ENCODE measurements at places on chromosomes 1 and 21.

DNA sequence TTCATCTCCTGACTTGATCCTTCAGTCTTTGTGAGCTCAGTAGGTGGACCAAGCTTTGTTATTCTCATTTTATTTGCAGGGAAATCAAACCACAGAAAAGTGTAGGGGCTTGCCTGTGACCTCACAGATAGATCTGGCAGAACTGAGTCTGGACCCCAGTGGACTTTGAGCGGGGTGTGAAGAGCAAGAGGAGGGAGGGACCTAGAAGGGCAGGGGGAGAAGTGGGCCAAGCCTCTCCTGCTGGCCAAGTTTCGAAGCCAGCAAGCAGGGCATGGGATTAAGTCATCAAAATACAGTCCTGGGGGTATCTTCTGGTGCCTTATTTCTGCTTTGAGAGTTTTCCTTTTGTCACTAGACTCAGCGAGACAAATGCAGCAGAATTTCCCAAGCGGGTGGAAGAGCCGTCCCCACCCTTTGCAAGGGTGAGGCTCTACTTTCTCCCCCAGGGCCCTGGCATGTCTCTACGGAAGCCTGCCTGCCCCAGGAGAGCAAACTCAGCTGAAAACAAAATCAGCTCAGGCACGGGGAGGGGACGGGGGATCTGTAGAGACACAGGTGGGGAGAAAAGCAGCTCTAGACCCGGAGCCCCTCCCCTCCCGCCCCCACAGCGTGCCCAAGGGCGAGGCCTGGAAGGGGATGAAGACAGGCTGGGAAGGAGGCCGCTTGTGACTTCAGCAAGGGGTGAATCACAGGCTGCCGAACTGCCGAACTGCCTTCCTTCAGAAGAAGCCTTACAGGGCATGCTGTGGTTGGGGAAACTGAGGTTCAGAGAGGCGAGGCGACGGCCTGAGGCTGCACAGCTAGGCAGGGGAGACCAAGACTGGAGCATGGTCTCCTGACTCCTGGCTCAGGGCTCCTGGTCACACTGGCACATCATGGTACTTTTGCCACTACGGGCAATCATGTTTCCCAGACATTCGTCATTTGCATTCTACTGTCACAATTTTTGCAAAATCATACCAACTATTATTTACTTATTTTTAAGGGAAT is 19.2 kb downstream of the PKP1 start:
- no peak for DNase-seq

GRCh38 chr1:155219592-155220031 is 11.1 kb downstream of the MTX1 start:
- no peak for DNase-seq

GRCh38 chr1:15141935-15142539 is 11.5 kb upstream of the TMEM51 start:
- DNase-seq = no peak

- DNase-seq = no peak
These were observed 213.5 kb upstream of the PTGFR start for GRCh38 chr1:78277253-78277652.

- DNase-seq = no peak
These were observed 157.4 kb downstream of the TNFSF18 start for GRCh38 chr1:172893146-172893841.

GRCh38 chr1:244548558-244549115 is 87.6 kb downstream of the CATSPERE start:
- no peak for DNase-seq

DNA sequence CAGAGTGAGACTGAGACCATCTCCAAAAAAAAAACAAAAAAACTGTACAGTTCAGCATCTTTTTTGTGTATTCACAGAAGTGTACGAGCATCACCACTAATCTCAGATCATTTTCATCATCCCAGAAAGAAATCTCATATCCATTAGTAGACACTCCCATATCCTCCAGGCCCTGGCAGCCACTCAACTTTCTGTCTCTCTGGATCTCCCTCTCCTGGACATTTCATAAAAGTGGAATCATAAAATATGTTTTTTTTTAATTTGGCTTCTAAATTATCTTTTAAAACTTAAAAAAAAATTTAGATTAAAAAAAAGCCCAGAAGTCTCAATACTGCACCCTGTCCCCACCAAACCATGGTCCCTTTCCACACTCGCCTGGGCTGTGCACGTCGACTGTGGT is 22.1 kb downstream of the RIPPLY3 start:
- no peak for DNase-seq

DNA sequence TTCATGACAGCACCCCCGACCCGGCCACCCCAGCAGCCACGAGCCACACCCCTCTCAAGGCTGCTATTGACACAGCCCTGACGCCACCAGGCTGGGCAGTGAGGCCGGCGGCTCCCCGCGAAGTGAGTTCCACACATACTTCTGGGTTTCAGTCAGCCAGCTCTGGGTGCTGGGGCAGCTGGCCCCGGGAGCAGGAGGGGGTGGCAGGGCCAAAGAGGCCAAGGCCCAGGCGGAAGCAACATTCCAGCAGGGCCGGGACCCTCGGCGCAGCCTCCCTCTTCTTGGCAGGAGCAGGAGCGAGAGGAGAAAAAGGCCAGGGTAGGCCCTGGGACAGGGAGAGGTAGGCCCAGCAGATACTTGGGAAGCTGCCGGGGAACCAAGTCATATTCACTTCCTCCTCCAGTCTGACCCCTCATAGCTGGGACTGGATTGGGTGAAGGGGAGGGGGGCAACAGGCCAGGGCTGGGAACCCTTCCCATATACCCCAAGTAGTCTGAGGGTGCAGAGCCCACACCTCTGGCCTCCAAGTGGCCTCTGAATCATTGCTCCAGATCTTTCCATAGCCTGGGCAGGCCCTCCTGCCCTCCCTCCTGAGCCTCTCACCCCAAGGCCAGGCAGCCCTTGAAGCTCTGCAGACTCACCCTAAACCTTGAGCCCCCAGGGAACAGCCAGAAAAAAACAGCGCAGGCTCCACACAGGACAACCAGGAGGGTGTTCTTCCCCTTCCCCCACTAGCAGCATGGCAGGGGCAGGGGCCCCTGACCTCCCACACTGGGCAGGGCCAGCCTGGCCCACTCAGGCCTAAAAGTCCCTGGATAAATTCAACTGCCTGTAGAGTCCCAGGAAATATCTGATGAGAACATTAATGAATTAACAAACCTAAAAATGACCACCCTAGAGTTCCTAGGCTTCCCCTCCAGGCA is 5.7 kb downstream of the HSPG2 start:
- no peak for DNase-seq

DNA sequence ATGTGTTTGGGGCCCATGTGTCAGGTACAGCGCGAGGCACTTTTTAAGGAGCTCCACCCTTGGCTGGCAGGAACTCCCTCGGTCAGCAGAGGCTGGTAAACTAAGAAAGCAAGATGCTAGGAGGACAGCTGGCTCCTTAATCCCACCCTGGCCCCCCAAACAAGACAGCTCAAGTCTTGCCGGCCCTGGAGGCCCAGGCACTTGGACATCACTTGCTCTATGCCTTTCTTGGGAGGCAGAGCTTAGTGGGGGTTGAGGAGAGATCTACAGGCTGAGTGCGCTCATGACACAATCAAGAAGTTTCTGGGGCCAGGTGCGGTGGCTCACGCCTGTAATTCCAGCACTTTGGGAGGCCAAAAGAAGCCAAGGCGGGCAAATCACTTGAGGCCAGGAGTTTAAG is 78.1 kb downstream of the CD34 start:
- no peak for DNase-seq

- DNase-seq = no peak
These were observed 16.2 kb upstream of the GPR157 start for GRCh38 chr1:9145021-9145668.

Measured in D721Med (cell line).